ENCODE measurements at places on chromosomes 7 and 10. TPM values are rescaled to one million over a fixed set of nuclear protein-coding genes. Genes with fewer than 3 reads are reported as not detected.

GRCh38 chr10:93028883-93029282 lies 31.7 kb upstream of the CYP26C1 start:
- no peak for DNase-seq

Gene FGL2
- polyA plus RNA-seq = 4.9 TPM

Gene PTPRE
- polyA plus RNA-seq = 6.9 TPM

Gene DENND2A
- polyA plus RNA-seq = 20.5 TPM

Gene C7orf33
- polyA plus RNA-seq = not detected

GRCh38 chr10:93958834-93959233 lies 34.9 kb upstream of the PLCE1 start:
- no peak for DNase-seq

Gene WDR86
- polyA plus RNA-seq = 3.1 TPM

- no peak for DNase-seq
These were observed 121.6 kb downstream of the SH2D4B start for GRCh38 chr10:80659289-80659688.
